ENCODE measurements at places on chromosomes 5 and 9.
A peak's percentile ranks its signal among the peaks of the same experiment; 100 is the strongest.

GRCh38 chr9:133167096-133167730 is 3.5 kb upstream of the GBGT1 start:
- DNase-seq, result no peak

DNA sequence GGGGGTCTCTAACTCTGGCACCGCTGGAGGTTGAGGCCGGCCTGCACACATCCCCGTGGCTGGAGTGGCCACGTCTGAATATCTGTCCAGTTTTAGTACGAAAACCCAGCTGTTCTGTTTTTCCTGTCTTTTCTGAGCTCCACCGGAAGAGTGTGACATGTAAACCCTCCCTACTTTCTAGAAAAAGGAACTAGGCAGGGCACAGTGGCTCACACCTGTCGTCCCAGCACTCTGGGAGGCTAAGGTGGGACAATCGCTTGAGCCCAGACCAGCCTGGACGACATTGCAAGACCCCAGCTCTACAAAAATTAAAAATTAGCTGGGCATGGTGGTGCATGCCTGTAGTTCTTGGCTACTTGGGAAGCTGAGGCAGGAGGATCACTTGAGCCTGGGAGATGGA is 8.2 kb upstream of the PHYKPL start:
- no peak for DNase-seq

GRCh38 chr5:159759791-159760290 is 156.4 kb upstream of the ADRA1B start:
- DNase-seq, result no peak

- DNase-seq, result no peak
Observed at GRCh38 chr5:40376566-40376965, 303.1 kb upstream of the PTGER4 start.

DNA sequence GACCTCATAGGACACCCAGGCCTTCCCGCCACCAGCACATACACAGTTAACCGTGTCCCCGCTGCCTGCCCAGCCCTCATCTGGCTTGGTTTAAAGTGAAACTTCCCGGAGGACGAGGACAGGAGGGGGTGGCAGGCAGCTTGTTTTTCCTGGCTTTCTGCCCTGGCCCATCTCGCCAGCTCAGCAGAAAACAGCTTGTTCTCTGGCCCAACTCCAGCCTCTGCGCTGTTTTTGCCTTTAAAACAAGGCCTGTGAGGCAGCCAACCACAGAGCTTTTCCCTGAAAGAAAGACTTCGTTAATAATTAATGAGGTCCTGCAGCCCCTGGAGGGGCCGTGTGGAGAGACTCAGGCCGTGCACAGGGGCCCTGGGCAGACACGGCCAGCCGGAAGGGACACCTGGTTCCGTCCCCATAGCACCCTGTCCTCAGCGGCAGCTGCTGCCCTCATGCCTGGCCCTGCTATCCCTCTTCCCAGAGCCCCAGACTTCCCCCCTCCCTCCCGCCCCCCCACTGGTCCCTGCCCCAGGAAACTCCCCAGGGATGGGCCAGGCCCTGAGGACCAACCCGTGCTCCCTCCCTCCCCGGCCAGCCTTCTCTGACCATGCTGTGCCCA is 108.7 kb downstream of the RXRA start:
- DNase-seq, result no peak

- no peak for DNase-seq
Observed at GRCh38 chr9:91536211-91536691, 112.6 kb upstream of the NFIL3 start.

- no peak for DNase-seq
Observed at GRCh38 chr5:127871503-127872153, 168.4 kb downstream of the CCDC192 start.

- DNase-seq, result no peak
Observed at GRCh38 chr9:121663591-121663990, 12.2 kb downstream of the DAB2IP start.

GRCh38 chr9:37425298-37425752 is 2.8 kb downstream of the GRHPR start:
- DNase-seq, result no peak

DNA sequence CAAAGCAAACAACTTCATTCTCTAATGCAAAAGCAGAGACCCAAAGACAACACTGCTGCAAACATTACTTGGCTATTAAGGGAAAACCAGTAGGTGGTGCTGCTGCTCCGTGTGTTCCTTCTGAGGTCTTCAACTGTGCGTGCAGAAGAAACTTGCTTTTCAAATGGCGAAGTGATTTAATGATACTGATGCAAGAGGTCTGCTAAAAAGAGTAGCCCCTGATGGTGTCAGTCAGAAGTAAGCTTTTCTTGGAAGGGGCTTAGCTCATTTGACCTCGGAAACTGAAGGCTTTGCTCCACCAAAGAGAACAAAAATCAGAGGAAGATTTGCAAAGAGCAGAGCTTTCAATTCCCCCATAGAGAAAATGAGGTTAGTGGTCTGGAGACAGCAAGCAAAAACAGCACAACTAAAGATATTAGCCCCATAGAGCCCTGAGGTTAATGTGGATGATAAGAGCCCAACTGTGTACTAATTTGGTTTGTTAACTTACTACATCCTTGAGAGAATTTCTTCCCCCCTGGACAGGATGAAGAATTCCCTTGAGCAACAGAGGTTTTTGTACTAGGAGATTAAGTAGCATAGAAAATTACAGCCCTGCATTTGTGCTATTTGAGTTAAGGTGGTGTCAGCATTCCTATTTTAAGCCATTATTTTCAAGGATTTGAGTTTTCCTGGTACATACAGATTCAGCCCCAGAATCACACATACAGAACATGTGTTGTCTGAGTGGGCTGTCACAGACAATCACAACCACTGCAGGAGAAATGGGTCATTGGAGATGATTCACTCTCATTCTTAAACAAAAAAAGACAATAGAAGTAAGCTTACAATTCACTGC is 153.2 kb upstream of the C9orf72 start:
- DNase-seq, result no peak

DNA sequence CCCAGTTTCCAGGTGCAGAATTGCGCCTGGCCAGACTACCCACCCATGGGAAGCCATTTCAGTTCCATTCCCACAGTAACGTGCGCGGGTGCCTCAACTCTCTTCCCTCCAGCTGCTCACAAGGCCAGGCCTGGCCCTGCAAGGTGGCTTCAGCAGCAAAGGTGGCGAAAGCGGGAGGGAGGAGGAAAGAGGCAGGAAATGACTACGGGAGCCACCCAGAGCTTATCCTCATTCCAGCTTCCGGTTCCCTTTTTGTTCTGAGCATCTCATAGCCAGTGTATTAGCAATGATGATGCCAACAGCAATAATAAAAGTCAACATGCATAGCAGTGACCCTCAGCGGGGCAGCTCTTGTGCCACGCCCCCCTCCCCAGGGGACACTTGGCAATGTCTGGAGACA is 101.5 kb upstream of the BOD1 start:
- no peak for DNase-seq

DNA sequence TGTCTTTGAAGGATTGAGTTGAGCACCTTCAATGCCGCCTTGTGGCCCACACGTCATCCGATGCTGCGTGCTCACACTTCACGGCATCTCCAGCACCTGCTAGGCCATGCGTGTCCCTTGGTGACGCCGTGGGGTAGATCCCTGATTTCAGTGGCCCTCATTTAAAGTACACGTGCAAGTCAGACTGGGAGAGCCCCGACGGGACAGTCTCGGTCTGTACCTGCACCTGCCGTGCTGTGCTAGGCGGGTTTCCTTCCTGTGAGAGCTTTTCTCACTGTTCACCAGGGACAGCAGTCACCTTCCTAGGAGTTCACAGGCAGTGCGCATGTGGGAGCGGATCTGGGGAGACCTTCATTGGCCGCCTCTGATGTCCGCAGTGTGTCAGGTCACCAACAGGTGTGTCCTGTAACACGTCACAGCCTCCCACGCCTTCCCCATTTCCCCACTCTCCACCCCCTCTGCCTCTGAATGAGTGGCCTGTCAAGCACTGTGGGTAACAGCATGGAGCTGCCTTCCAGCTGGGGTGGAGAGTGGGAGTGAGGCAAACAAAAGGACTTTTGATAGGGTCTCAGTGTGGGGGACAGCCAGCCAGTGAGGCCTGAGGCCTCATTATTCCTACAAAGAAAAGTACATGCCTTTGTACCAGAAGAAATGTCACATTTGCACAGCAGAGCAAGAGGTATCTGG is 236.4 kb downstream of the FANCC start:
- DNase-seq, result no peak

- DNase-seq, result no peak
Observed at GRCh38 chr9:130453487-130453886, 8.7 kb downstream of the ASS1 start.

DNA sequence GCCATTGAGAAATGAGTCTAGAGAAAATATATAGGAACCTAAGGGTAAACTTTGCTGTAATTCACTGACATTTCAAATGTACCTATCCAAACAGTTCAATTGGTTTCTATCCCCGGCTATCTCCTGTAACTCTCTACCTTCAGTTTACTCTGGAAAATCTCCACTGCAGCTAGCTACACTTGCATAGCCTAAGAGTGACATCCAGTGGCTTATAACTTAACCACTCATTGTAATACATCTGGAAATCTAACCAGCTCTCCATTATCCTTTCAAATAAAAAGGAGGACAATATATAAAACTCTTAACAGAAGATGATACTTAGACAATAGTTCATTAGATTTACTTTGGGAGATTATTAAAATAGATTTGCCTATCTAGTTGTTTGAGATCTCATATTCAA is 35.3 kb upstream of the SPDL1 start:
- DNase-seq, result no peak

DNA sequence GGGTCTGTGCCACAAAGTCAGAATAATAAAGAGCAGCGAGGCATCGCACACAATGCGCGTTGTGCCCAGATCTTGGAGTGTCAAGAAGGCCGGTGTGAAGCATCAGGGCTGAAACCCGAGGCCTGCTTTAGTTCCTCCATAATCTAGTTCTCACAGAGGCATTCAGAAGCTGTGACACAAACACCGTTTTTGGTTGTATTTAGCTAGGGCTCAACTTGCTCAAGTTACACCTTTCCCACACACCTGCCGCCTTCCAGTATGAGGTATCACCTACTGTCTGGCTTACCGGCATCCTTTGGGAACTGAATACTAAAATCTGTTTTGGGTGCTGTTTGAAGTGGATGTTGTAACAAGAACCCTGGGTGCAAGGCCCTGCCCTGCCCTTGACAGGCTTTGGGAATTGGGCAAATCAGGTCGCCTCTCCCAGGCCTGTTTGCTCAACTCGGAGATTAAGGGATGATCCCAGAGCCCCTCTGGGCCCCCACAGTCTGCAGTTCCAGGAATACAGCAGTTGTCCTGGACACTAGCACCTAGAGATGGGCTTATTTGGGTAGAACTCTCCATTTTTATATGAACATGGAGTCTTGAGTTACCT is 27.0 kb downstream of the SLC25A25 start:
- no peak for DNase-seq

GRCh38 chr5:115543365-115544042 is 1.1 kb downstream of the FEM1C start:
- no peak for DNase-seq

DNA sequence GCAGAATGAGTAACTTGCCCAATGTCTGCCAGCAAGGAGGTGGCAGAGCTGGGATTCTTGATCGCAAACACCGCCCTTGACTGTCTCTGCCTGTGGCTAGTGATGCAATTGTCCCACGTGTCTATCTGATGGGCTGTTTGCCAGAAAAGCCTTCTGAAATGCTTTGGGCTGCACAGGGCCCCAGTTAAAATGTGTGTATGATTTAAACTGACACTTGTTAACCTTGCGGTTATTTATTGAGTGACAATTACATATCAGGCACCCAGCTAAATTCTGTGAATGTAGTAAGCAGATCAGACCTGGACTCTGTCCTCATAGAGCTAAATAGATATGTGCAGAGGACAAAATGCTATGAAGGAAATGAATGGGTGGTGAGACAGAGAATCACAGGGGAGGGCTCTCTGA is 11.6 kb upstream of the IL12B start:
- peak; percentile 25 for DNase-seq

DNA sequence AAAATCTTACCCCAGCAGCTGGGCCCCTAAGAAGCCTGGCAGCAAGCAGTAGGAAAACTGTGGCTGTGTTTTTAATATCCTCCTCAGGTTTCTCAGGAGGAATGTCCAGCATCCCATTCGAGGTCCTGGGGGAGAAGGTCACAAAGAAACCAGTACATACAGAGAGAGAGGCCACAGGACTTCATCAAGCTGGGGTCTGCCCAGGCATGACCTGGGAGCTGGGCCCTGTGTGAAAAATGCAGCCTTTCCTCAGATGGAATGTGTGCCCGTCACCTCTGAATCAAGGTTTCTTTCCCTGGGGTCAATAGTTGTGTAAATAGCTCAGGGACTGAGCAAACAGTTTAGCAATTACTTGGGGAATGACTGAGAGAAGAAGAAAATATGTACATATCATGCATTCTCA is 33.9 kb upstream of the RAD23B start:
- no peak for DNase-seq

GRCh38 chr9:4600368-4600767 is 61.7 kb upstream of the PLPP6 start:
- DNase-seq, result no peak

GRCh38 chr5:39015743-39016586 is 58.2 kb downstream of the RICTOR start:
- no peak for DNase-seq

DNA sequence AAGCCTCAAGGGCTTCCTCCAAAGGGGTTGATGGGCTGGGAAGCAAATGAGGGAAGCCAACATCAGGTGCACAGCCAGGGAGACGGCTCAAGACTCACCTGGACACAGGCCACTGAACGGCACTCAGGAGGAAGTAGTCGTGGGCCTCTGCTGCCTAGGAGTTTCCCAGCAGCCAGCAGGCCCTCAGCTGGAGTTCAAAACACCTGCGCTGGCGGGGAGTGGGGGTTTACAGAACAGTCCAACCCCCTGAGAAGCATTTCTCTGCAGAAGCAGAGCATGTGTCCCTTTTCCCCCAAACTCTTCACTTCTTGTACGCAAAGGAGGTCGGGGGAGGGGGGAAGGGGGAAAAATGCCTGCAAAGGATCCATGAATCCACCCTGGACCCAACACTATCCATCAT is 2.3 kb downstream of the WHRN start:
- DNase-seq, result no peak

- DNase-seq, result no peak
Observed at GRCh38 chr9:106020186-106020585, 325.8 kb downstream of the TMEM38B start.

GRCh38 chr5:93497096-93497495 is 83.9 kb downstream of the NR2F1-AS1 start:
- DNase-seq, result no peak

DNA sequence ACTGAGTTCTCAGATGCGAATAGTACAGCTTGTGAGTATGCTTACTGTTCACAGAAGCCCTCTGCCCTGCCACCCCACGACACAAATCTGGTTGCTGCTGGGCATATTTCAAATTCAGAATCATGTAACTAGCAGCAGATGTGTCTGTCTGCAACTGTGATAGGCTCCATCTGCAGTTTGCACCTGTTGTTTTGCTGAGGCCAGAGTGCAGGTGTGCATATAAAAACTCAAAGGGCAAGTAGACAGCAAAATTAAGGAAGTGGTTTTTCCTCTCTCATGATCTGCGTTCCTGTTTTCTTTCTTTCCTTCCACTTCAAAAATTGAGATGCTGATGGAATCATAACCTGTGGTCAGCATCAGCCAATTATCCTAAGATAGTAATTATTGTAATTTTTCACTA is 1000.5 kb downstream of the PTPRD start:
- no peak for DNase-seq
